Subcutaneous preadipocyte (primary cell): ENCODE measurements at places on chromosomes 11 and 22. TPM values are rescaled to one million over a fixed set of nuclear protein-coding genes. Genes with fewer than 3 reads are reported as not detected.

The ATL3 gene
- 129 and 159 TPM in 2 replicates for total RNA-seq

The NPTXR gene
- 0.37 and 0.39 TPM in 2 replicates for total RNA-seq

The MIOX gene
- 0.20 TPM in 1 of 2 replicates, not detected in the other for total RNA-seq

The ANKK1 gene
- under 0.01 TPM in 1 of 2 replicates, not detected in the other for total RNA-seq

The HTR3B gene
- under 0.01 TPM in 1 of 2 replicates, not detected in the other for total RNA-seq

The KRTAP5-11 gene
- total RNA-seq: not detected in 2 replicates

The UCP3 gene
- total RNA-seq: 0.73 and 0.78 TPM in 2 replicates

The FERMT3 gene
- total RNA-seq: 2.2 and 7.8 TPM in 2 replicates

The KIRREL3 gene
- total RNA-seq: under 0.01 TPM in 2 replicates

The PRODH gene
- total RNA-seq: 0.20 and 0.37 TPM in 2 replicates

The ZNRF3 gene
- 5.9 and 8.2 TPM in 2 replicates for total RNA-seq

The MS4A3 gene
- total RNA-seq: not detected in 2 replicates

The CADM1 gene
- total RNA-seq: under 0.01 and 0.37 TPM in 2 replicates

The P4HA3 gene
- 0.73 and 0.98 TPM in 2 replicates for total RNA-seq

The NRIP3 gene
- total RNA-seq: 4.0 and 9.6 TPM in 2 replicates

The TP53AIP1 gene
- not detected in 2 replicates for total RNA-seq

The OR8G5 gene
- not detected in 2 replicates for total RNA-seq

The BEST1 gene
- 4.1 and 4.8 TPM in 2 replicates for total RNA-seq

The PATE4 gene
- not detected in 2 replicates for total RNA-seq

The RIMBP3C gene
- total RNA-seq: 0.39 and 1.1 TPM in 2 replicates

The SLC6A5 gene
- total RNA-seq: not detected in 2 replicates

The RAG2 gene
- total RNA-seq: not detected in 2 replicates

The OR6A2 gene
- under 0.01 and 0.59 TPM in 2 replicates for total RNA-seq

The OR6T1 gene
- total RNA-seq: not detected in 2 replicates

The F2 gene
- not detected in 2 replicates for total RNA-seq

The CASP5 gene
- not detected in 2 replicates for total RNA-seq

The MAPK8IP1 gene
- total RNA-seq: 7.3 and 7.4 TPM in 2 replicates

The CREB3L1 gene
- 14.5 and 15.1 TPM in 2 replicates for total RNA-seq

The FAM180B gene
- total RNA-seq: 0.37 TPM in 1 of 2 replicates, not detected in the other

The CPT1B gene
- 0.73 and 1.2 TPM in 2 replicates for total RNA-seq

The CRACR2B gene
- 0.37 and 0.78 TPM in 2 replicates for total RNA-seq

The RFPL2 gene
- not detected in 2 replicates for total RNA-seq

The TMX2 gene
- 67.2 and 80.3 TPM in 2 replicates for total RNA-seq

The LMO2 gene
- under 0.01 and 0.20 TPM in 2 replicates for total RNA-seq

The XKR3 gene
- total RNA-seq: under 0.01 TPM in 1 of 2 replicates, not detected in the other

The GLYATL1B gene
- not detected in 2 replicates for total RNA-seq
